Stimulated activated CD4-positive, alpha-beta T cell treated with anti-CD3 and anti-CD28 coated beads, TNF-alpha, amount 100 ng/mL, for 24 hours (primary cell): ENCODE measurements at places on chromosomes 7 and 10.
A peak's percentile ranks its signal among the peaks of the same experiment; 100 is the strongest.

DNA sequence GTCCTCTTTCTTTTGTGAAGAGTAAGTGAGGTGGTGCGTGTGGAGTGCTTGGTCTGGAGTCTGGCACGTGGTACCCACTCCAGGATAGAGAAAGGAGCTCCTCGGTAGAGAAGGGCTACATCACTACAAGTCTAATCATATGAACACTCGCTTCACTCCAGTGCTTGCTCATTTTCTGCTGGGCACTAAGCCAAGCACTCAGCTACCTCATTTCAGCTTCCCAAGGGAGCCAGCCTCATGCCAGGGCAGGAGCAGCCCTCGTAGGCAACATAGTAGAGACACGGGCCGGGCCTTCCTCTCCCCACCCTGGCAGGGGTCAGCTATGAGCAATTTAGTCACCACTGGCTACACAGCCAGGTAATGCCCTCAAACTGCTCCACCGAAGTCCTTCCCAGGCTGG is 11.4 kb upstream of the HSPA12A start:
- DNase-seq: no peak

DNA sequence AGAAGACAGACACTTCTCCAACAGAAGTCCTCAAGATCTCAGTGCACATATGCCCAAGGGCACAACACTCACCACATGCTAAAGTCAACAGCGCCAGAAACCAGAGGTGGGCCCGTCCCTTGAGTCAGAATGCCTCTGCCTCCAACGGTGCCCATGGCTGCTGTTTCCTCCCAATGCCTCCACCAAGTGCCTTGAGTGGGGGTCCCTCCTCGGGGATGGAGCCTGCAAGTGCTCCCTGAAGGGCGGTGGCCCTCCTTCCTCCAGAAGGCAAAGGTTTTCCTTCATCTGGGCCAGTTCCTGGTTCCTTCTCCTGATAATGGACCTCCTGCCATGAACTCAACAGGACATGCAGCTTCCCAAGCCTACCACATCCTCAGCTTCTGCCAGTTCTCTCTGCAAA is 58.5 kb downstream of the TNS3 start:
- no peak for DNase-seq

DNA sequence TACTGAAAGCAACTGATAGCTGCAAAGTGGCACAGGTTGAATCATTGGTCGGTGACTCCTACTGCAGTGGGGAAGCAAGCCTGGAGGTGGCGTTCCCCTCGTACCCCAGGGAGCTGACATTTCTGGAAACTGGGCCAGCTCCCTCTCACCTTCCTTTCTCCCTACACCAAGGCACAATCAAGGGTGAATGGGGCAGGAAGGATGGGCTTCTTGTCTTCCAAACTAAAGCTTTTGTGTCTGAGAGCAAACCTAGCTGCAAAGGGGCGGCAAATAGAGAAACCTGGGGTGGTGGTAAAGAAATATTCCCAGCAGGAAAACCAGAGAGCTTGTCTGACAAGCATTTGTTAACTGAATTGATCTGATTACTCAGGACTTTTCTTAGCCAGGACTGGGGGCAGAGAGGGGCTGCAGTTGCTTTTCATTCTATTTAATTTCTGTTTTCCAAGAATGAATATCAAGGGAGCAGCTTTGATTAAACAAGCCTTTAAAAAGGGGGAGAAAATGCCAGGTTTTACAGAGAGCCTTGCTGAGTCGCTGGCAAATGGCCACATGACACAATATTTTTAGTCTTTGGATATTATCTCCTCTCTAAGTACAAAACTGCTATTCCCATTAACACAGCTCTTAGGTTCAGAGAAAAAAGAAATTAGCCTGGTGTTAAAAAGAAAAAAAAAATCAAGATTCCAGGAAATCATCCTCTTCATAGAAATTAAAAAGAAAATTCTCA is 27.8 kb downstream of the CDHR3 start:
- no peak for DNase-seq

DNA sequence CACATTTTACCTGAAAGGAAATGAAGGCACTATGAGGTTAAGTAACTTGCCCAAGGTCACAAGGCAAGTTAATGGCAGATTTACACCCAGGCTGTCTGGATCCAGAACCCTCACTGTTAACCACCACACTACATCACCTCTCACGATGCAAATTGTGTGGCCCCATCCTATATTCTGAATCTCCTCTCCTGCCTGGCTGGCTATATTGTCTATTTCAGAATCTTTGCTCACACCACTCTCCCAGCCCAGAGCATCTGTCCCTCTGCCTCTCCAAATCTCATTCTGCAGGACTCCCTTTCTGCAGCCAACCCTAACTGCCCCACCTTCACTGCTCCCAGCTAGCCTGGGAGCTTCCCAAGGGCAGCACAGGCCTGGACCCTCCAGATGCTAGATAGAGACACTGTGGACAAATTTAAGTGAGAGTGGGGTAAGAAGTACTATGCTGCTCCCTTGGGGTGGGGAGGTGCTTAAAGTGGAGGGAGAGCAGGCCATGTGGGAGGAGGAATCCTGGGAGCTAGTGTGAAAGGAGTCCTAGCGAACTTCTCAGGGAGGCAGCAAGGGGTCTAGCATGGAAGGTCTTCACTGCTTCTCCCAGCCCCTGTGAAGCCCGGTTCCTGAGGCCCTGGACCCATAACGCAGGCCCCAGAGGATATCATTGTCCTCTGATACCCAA is 786 bp downstream of the CUEDC2 start:
- DNase-seq: no peak

GRCh38 chr7:155003092-155003375 is at the start of gene PAXIP1:
TSS of gene PAXIP1 (minus strand) at chr7:155003124. CDS start at chr7:155002929, 195 bp downstream.
- peak; percentile 41 for DNase-seq

DNA sequence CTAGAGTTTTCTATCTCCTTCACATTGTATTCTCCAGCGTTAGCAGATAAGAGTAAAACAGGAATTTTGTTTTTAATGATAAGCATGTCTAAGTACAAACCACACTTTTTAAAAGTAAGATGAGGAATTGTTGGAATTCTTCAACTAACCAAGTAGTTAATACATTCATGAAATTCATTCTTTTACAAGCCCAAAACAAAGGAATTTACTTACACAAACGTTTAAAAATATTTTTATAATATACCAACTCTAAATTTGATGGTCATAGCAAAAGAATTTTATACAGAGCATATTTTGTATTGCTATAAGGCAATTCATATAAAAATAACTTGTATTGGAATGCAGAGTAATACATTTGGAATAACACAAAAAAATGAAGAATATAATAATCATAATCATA is 51.3 kb downstream of the TWIST1 start:
- no peak for DNase-seq

DNA sequence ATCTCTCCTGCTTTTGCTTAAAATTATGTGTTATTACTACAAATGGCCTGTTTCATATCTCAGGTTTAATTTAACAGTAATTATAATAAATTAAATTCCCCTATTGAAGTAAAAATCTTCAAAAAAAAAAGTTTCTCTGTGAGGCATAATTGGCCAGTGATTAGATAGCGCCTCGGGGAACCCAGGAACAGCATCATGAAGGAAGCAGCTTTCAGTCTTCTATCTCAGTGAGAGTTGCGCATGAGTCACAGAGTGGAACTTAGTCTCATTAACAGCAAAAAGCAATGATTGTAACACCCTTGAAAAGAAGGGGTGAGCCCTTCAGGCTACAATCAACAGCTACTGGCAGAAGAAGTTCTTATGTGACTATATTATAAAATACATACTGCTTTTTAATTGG is 506.2 kb upstream of the ZWINT start:
- DNase-seq: no peak

DNA sequence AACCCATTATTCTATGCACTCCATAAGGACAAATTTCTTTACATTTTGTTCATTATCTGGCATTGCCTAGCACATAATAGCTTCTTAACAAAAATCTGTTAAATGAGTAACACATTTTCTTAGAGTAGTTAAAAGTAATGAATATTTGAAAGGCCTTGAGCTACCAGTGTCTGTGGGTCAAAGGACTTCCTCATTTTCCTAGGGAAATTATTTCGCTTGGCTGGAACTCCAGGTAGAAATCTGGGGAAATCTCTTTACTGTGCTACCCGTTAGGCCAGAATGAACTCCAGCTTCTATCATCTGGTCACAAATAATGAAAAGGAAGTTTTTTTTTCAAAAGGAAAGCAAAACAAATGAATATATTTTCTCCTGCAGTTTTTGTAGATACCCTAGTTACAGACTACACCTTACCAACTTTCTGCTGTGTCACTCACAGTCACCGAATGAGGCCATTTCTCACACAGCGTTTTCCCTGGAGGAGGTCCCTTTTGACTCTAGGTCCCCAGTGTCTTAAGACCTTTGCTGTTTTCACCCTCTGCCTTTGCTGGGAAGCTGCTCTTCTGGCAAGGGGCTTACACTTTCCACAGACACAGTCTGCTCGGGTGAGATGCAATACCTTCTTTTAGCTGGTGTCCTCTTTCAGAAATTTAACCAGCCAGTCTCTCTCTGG is 1.6 kb downstream of the SAMD9L start:
- no peak for DNase-seq

- no peak for DNase-seq
Measured at GRCh38 chr10:99534939-99535763, 2.4 kb downstream of the NKX2-3 start.

- DNase-seq: no peak
Measured at GRCh38 chr7:115232041-115232440, 310.1 kb downstream of the MDFIC start.

DNA sequence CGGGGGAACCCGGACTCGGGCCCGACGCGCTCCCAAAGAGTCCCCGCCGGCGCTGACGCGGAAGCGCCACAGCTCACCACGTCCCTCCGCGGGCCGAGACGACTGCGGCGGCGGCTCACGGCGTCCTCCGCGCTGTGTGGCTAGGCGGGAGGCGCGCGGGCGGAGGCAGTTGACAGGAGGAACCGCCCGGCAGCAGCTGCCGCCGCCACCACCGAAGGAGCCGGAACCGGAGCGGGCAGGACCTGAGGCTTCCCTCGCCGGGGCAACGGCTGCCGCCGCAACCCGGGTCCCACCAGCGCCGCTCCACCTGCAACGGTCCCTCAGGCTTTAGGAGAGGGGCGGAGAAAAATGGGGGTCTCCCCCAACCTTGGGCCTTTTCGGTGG is 334 bp downstream of the ZNF800 start:
- peak; percentile 43 for DNase-seq

DNA sequence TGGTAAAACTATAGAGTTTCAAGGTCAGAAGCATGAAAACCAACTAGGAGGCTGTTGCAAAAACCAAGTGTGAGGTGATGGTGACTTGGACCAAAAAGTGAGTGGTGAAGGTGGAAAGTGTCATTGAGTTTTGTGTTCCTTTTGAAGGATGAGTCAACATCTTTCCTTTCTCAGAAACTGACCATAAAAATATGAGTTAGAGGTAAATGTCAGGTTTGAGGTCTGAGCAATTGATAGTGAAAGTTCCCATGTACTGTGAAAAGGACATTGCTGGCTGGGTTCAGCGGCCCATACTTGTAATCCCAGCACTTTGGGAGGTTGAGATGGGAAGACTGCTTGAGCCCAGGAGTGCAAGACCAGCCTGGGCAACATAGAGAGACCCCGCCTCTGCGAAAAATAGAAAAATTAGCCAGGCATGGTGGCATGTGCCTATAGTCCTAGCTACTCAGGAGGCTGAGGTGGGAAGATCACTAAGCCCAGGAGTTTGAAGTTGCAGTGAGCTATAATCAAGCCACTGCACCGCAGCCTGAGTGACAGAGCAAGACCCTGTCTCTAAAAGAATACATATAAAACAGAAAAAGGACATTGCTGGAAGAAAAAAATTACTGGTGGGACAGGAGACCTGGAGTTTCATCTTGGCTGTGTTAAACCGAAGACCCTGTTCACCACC is 89.3 kb upstream of the ARID5B start:
- DNase-seq: no peak

GRCh38 chr7:140902303-140902953 is 22.3 kb downstream of the BRAF start:
- no peak for DNase-seq

DNA sequence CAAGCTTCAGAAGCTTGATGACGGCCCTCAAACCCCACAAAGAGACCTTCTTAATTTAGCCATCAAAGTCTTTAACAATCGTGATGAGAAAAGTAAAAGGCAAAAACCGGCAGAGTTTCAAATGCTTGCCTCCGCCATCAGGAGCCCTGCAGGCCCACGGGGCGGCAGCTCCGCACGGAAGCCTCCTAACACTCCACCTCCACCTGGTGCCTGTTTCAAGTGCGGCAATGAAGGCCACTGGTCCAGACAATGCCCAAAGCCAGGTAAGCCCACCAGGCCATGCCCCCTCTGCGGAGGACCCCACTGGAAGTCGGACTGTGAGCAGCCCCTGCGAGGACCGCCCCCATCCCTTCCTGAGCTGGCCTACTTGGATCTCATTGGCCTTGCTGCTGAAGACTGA is 43.6 kb downstream of the CBX3 start:
- DNase-seq: no peak

- no peak for DNase-seq
Measured at GRCh38 chr10:73601486-73601921, 10.4 kb upstream of the USP54 start.

- no peak for DNase-seq
Measured at GRCh38 chr7:92834507-92835260, 1.7 kb downstream of the CDK6 start.

DNA sequence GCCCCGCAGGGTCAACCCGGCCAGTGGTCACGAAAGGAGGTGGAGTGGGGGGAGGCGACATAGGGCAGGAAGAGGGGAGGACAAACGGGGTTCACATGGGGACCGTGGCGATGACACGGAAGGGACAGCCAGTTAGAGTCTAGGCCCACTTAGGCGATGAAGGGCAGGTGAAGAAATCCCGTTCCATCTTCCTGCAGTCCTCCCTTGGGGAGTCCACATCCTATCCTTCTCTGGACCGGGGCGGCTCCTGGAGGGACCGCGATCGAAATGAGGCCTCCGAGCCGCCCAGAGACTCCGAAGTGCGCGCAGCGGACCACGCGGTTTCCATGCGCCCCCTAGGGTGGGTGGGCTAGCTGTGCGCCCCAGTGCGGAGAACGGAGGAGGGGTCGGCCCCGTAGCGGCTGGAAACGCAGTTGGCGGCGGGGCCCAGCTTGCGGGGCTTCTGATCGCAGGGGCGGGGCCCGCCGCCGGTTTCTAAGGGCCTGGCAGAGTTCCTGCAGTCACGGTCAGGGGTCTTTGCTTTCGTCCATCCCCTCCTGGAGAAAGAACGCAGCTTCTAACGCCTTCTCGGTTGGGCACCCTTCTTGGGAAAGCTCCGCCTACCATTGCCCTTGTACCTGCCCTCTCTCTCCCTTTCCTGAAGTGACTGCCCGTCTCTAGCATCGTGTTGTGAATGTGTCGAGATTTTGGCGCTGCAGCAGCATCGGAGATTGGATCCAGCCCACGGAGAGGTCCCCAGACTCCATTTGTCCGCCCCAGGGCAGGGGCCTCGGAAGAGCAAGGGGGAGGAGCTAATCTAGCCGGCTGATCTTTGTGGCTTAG is 17.9 kb upstream of the TMEM225B start:
- no peak for DNase-seq

DNA sequence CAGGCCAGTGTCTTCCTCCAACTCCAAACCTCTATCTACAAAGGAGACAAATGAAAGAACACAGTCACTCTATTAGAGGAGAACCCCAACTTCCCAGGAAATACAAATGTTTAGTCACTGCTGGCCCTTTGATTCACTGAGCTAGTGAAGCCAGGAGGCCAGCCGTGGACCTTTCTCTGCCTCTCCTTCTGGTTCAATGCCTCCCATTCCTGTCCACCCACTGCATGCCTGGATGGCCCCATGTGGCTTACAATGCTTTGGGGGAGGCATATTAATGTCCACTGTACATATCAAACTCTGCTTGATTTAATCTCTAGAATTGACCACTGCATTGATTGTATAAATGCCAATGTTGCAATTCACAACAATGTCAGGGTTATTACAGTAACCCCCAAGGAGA is 687.3 kb downstream of the KCNMA1 start:
- DNase-seq: no peak

- no peak for DNase-seq
Measured at GRCh38 chr10:50620899-50621298, 2.9 kb downstream of the SGMS1 start.
